Transverse colon (tissue), 4 donors: ENCODE measurements at places on chromosomes 7 and 10.

- DNase-seq: peak; percentile 92
Measured at GRCh38 chr7:140238778-140239652, 62.2 kb upstream of the KDM7A start.

- DNase-seq: no peak
Measured at GRCh38 chr7:37070031-37070430, 345.7 kb upstream of the AOAH start.

GRCh38 chr7:22319424-22320403, 37.2 kb downstream of the RAPGEF5 start:
- no peak for DNase-seq

GRCh38 chr7:10952588-10952987, 21.1 kb upstream of the PHF14 start:
- no peak for DNase-seq

GRCh38 chr10:117497736-117498135, 44.8 kb upstream of the EMX2 start:
- no peak for DNase-seq

DNA sequence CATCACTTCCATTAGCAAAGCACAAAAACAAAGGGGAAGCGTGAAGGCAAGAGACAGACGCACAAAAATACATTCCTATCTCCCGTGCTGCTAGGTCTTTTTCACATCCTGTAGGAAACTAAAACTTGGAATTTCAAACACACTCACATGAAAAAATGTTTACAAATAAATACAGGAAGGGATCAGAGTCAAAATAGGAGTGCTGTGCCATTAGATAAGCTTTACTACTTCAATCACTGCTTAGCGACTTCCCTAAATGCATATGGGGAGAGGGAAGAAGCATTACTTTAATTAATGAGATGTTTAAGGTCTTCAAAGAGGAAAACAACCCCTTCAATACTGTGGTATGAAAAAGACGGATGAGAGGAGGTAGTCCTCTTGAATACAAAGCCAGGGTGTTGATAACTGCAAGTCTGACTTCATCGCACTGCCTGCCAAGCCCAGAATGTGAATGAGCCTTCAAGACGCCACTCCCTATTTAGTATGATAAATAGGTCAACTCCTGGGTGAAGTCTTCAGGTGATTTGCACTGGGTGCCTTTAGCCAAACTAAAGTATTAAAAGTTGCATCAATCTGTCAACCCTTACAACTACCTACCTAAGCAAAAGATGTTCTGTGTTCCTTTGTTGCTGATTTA, 13.9 kb downstream of the PARD3 start:
- DNase-seq: peak; percentile 35

DNA sequence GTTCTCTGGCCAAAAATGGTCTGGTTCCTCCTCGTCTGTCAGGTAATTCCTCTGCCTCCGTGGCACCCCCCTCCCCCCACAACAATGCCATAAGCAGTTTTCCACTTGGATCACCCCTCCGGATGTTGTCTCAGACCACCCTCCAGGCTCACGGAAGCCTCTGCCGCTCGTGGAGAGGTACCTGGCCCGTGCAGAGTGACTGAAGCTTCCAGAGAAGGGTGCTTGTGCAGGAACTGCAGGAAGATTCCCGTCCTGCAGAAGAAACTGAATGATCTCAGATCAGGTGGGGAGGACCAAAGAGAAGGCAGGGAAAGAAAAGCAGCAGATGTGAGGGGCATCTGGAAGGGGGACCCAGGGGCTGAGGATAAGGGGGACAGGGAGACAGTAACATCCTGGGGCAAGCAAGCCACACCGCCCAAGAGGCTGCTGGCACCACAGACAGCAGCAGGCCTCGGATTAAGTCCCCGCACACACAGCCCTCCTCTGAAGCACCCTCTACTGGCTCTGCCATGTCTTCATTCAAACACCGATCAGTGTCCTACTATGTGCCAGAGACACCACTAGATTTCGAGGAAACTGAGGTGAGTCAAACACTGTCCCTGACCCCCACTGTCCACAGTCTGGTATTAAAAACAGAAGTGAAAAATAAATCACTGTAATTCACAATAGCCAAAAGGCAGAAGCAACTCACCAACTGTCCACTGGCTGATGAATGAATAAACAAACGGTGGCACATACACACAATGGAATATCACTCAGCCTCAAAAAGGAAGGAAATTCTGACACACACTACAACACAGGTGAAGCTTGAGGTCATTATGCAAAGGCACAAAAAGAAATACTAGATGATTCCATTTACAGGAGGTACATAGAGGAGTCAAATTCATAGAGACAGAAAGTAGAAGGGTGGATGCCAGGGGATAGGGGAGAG, 26.4 kb downstream of the KIAA1549 start:
- no peak for DNase-seq

DNA sequence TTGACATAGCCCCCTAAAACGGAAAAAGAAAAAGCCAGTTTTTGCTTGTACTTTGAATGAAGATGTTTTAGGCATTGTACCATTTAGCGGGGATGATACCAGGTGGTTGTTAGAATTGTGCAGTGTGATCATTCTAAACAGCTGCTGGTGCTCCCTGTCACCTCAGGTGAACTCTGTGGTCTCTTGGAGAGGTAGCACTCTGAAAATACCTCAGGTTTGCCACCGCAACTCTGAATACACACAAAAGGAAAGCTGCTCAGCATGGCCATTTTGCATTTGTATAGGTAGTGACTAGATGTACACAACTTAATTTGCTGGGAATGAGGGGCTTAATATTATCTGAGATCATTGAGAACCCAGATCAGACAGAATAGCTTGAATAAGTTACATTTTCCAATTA, 52.6 kb downstream of the PLEKHA8 start:
- DNase-seq: no peak

DNA sequence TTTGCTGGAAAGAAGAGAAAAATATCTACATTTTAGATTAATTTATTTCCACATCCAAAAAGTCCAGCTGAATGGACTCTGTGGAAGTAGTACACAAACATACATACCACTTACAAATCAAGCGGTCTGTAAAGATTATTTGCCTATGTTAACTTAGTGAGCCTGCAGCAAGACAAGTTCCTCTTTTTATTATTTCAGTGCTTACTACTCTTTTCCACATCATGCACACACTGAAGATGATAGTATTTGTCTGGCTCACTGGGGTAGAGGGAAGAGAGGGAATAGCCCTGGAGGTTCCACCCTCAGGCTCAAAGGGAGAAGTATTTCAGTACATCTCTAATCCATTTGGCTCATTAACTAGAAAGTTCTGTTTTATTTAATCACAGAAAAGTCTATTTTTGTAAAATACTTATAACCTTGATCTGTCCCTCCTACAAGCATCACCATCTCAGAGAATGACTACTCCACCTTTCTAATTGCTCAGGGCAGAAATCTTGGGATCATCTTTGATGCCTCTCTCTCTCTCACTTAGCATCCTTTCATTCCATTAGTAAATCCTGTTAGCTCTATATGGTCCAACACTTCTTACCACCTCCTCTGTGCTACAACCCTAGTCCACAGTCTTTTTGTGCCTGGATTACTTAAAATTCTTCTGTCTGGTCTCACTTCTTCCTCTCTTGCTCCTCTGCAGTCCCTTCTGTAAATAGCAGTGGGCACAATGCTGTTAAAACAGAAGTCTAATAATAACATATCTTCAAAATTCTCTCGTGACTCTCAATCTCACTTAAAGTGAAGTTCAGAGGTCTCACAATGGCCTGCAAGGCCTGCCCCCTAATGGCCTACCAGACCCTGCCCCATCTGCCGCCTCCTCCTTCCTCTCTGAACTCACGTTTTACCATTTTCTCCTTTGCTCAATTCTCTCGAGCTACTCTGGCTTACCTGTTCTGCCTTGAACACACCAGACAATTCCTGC, 64.3 kb upstream of the CCDC6 start:
- no peak for DNase-seq

DNA sequence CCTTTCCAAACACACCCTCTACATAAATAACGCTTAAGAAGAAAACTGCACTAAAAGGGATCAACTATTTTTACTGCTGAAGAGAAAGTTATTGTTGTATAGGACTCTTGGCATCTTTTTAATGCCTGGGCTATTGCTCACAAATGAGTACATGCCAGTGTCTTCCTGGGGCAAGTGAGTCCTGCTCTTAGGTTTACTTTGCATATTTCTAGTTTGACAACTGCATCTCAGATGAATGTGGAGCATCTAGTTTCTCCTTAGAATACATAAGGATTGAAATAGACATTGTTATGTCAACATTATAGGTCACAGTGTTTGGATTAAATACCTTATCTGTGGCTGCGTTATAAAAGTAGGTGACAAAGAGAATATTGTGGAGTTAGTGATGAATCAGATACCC, 44.5 kb downstream of the PSMC2 start:
- DNase-seq: no peak

- DNase-seq: no peak
Measured at GRCh38 chr10:23318359-23318758, 26.2 kb downstream of the C10orf67 start.

DNA sequence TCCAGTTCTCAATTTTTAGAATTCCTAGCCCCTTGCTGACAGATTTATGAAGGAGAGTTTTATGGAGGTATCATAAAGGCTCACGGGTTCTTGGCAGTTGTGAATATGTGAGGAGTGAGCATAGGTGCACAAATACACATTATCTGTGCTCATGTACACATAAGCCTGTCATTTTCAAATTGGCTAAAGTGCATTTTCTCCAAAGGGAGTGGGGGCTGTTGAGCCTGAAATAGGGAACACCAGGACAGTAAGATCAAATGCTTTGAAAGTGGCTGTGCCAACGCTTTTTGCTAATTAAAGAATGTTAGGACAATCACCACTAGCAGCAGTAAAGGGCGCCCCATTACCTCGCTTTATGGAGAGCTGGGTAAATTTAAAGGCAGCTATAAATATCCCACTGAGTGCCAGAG, 8.3 kb upstream of the LRRC4 start:
- no peak for DNase-seq

DNA sequence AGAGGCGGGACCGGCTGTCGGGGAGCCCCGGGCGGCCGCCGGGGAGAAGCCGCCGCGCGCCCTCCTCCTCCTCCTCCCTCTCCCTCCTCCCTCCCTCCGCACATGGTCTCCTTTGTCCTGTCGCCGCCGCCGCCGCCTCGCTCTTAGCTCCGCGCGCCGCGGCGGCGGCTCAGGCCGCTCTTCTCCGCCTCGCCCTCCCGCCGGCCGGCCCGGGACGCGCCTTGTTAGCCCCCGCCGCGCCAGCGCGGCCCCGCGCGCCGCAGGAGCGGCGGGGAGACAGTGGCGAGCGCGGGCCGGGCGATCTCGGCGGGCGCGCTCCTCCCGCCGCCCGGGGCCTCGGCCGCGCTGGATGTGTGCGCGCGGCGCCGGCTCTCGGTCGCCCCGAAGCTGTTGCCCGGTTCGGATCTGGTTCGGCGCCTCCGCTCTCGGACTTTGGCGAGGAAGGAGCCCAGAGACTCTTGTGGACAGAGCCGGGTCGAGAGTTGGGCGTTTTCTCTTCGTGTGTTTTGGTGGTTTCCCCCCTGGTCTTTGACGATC, 437.4 kb upstream of the GALNT17 start:
- peak; percentile 48 for DNase-seq

GRCh38 chr10:123187781-123188180, 33.6 kb downstream of the BUB3 start:
- no peak for DNase-seq

- DNase-seq: no peak
Measured at GRCh38 chr7:104928721-104929400, 85.1 kb upstream of the KMT2E start.

DNA sequence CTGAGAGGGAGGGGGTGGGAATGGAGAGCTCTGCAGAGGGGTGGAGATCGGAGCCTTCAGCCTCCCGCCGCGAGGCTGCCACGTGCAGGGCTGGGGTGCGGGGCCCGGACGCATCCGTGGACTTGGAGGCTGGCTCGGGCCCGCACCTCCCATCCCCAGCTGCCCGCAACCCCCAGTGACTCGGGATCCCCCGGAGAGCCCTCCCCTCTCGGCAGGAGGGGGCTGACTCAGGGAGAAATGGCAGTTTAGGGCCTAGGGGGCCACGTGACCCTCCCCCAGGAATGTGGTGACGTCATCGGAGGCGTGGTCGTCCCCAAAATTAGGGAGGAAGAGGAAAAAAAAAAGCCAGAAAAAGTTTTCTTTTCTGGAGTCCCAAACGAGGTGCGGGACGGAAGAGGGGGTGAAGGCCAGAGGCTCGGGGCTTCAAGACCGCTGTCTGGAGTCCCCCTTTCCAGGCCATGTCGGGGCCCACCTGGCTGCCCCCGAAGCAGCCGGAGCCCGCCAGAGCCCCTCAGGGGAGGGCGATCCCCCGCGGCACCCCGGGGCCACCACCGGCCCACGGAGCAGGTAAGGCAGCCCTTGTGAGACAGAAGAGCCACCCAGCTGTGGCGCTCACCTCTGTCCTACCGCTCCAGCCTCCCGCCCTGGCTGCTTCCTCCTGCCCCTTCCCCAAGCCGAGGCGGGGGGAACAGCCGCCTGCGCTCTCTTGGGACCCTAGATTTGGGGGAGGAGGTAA, at the start of gene TRIP6:
TSS of gene TRIP6 (plus strand) at position 348 of the 736 bp plus-strand sequence. CDS start at position 459, 111 bp downstream.
- peak; percentile 87 for DNase-seq

DNA sequence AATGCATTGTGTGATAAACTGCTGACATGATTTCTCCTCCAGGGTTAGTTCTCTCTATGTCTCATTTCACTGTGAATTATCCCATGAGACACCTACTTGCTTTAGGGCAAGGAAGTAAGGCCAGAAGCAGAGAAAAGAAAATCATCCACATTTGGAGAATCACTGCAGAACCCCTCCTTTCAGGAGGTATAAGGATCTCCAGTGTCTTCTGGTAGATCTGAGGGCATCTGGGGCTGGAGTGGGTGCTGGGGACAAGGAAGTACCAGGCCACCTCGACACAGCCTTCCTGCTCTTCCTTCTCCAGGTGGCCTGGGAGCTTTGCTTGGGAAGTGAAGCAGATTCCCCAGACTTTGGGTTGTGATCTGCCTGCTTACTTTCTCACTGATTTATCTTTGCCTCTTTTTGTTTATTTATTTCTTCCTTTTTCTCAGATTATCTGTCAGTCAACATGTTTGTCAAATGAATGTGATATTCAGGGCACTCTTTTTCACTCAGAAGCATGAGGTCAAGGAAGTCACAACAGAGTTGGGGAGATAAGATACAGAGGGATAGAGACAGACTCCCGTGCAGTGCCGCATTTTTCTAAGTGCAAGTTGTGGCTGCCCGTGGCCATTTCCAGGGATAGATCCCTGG, 12.4 kb upstream of the CAMK2G start:
- no peak for DNase-seq
